ENCODE measurements at places on chromosomes 12 and 14. TPM values are rescaled to one million over a fixed set of nuclear protein-coding genes. Genes with fewer than 3 reads are reported as not detected.

ARID2 gene
- 4.4 TPM for polyA plus RNA-seq

GRCh38 chr12:131063960-131064359 is 110.3 kb downstream of the ADGRD1 start:
- DNase-seq: no peak

GRCh38 chr14:56515739-56516138 is 63.9 kb upstream of the TMEM260 start:
- no peak for DNase-seq

DNA sequence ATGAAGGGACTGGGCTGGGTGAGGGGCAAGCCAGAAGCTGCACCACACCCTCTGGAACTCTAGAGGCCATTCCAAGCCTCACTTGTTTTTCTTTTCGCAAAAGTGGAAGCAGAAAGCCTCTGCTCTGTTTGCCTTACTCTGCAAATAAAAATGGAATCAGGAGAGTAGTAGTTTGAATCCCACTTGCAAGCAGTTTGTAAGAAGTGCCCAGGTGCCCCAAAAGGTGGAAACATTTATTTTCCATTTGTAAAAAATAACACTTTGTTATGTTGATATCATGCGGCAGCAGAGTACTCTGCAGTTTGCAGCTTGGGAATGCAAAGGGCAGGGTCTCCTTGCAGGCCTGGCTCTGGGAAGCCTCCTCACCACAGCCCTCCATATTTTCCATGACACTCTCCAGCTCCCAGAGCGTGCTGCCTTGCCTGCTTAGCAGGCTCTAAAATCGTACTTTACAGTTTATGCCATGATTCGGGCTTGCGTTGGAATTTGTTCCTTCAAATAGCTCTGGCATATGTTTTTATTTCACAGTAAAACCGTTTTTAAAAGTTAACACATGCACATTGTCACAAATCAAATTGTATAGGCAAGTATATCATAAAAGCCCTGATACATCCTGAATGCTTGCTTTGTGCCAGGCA is 20.0 kb downstream of the TUNAR start:
- DNase-seq: no peak
